ENCODE measurements at places on chromosomes 7 and 10.

GRCh38 chr10:100025576-100025975, 15.8 kb upstream of the DNMBP start:
- DNase-seq, result no peak

- DNase-seq, result no peak
These were observed 31.6 kb upstream of the PPP1R3C start for GRCh38 chr10:91664426-91664825.

GRCh38 chr7:93620057-93620456, 45.5 kb upstream of the CALCR start:
- DNase-seq, result no peak

GRCh38 chr7:134182078-134182477, 54.9 kb downstream of the LRGUK start:
- no peak for DNase-seq

GRCh38 chr7:103149808-103150180, 895 bp upstream of the NAPEPLD start:
- no peak for DNase-seq
